ENCODE measurements at places on chromosomes 7 and 10.

DNA sequence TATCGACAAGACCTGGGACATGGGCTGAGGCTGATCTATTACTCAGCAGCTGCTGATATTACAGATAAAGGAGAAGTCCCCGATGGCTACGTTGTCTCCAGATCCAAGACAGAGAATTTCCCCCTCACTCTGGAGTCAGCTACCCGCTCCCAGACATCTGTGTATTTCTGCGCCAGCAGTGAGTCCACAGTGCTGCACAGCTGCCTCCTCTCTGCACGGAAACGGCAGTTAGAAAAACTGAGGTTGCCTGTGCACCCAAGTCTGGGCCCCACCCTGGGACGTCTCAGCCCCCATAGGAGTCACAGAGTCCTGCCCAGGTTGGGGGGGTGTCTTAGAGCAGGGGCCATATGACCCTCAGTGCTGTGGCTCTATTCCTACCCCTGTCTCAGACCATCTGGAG lies 167.4 kb upstream of the PRSS58 start:
- no peak for DNase-seq

DNA sequence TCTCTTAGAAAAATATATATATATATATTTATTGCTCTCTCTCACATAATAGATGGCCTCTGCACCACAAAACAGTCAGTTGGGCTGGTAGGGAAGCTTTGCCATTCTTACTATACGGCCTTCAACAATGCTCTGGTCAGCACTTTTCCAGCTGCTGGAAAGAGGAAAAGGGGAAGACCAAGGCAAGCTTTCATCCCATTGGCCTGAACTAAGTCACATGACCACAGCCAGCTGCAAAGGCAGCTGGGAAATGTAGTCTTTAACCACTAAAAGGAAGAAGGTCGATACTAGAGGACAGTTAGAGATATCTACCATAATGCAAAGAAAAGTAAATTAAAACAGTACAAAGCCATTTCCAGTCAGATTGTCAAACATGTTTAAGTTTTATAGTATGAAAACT lies 58.4 kb upstream of the MACROH2A2 start:
- DNase-seq, result no peak

DNA sequence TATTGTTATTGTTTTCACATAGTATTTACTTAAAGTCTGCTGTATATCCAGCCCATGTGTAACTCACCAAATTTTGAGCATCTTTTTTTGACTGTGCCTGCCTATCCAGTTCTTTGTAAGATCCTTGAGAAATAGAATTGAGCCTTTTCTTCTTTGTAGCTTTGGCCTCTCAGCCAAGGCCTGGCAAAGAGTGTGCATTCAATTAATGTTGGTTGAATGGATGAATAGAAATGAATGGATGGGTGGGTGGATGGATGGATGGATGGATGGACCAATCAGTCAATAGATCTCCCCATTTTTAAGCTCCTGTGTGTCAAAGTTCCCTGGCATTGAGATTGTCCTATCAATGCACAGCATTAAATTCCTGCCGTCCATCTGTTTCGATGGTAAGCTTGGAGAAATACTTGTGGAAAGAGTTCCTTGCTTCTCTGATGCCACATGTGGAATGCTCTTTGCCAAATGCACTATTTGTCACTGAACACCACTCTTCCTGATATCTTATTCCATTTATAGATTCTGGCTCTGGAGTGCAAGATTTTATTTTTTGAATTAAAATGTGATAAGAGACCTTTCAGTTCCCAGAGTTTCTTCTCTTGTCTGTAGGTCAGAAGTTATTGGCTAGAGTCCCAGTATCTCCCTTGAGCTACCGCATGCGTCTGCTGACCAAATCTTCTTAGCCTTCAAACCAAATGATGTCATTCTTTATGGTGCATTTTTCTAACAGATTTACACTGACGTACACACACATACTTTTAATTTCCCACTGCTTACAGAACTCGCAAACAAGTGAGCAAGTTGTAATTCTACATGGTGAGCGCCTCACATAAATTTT lies 20.7 kb upstream of the ADRB1 start:
- peak; percentile 97 for DNase-seq

GRCh38 chr10:69224862-69225657 lies 4.9 kb downstream of the HKDC1 start:
- no peak for DNase-seq

GRCh38 chr10:246431-246830 lies 111.2 kb downstream of the ZMYND11 start:
- no peak for DNase-seq

GRCh38 chr7:31857172-31857571 lies 170.2 kb downstream of the PPP1R17 start:
- DNase-seq, result no peak

DNA sequence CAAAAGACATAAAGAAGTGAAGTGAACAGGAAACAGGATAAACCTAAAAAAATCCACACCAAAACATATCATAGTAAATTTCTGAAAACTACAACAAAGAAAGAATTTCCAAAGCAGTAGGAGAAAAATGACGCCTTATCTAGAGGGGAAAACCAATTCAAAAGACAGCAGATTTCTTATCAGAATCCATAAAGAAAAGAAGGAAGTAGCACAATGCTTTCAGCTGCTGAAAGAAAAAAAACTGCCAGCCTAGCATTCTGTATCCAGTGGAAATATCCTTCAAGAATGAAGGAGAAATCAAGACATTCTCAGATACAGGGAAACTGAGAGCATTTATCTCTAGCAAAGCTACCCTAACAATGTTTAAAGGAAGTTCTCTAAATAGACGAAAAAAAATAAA lies 37.8 kb downstream of the PDLIM1 start:
- no peak for DNase-seq

- no peak for DNase-seq
These were observed 706.8 kb upstream of the MBL2 start for GRCh38 chr10:53479365-53479764.

DNA sequence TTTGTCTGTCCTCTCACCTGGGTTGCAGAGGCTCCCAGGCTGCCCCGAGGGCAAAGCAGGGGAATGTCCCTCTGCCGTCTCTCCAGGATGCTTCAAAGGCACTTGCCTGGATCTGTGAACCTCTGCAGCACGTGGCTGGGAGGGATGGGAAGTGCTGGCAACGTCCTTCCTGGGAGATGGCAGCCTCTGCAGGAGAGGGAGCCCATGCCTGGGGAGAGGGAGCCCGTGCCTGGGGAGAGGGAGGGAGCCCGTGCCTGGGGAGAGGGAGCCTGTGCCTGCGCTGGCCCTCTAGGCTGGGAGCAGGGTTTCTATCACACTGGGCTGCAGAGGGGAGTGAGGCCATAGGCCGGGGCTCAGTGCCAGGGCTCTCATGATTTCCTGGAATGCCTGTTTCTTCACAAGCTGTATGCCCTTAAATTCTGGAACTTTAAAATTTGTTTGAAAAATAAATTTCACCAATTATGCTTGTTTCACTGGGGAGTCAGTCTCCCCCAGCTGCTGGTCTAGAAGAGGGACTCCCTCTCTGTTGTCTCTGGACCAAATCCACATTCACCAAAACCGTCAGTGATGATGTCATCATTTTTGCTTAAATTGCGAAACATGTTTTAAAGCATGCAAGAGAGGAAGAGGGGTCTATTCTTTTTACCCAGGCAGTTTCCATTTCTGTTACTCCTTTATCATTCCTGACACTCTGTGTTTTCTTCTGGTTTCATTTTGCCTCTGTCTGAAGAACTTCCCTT lies 135.7 kb downstream of the DNAJB6 start:
- DNase-seq, result no peak

- DNase-seq, result no peak
These were observed 50.8 kb downstream of the SIRT1 start for GRCh38 chr10:67935223-67935622.

Data from retinal pigment epithelial cell (primary cell).